Kidney glomerular epithelial cell (primary cell): ENCODE measurements at places on chromosomes 12 and 14.

GRCh38 chr12:54296393-54297099 lies 4.3 kb downstream of the NFE2 start:
- no peak for DNase-seq

GRCh38 chr12:96218989-96219678 lies 25.0 kb downstream of the ELK3 start:
- DNase-seq: no peak

- DNase-seq: no peak
Observed at GRCh38 chr14:75896341-75896740, 85.5 kb downstream of the TGFB3 start.

DNA sequence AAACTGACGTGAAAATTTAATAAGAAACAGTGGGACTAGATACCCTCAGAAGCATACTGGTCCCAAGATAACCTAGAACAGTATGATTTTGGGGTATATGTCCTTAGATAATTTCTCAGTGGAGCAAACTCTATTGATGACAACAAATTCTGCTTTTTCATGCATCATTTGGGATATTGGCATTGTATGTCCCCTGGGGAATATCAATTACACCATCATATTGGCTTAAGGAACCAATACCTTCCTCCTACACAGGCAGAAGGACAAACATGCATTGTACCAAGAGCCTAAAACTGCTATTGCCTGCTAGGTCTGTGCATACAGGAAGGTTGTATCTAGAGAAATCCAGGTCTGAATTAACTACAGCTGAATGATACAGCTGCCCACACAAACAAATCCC lies 17.6 kb upstream of the CDH24 start:
- DNase-seq: no peak

DNA sequence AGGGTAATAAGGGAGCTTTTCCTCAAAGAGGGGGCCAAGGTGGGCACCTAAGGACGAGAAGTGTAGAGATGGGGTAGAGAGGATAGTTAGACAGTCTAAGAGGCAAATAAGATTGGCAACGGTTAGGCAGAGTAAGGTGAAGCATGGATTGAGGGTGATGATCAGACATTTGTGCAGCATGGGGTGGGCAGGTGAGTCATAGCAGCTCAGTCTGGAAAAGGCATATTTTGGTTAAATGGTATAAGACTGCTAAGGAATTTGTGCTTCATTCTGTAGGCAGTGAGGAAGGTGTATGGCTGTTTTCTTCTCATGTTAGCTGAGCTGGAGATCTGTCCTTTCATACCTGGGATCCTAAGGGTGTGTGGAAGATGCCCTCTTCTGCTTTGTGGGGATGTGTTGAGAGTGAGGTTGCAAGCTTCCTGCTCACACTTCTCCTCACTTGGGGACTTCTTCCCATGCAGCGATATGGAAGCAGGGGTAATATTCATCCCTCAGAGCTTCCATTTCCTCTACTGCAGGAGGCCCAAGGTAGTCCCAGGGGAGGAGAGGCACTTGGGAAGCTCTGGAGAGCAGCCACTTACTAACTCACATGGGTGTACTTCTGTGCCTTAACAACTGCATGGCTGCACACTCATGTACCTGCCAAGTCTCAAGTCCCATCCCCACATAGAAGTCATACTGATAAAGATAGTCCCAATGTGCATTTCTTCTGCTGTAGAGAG lies 28.9 kb downstream of the GSG1 start:
- DNase-seq: no peak

GRCh38 chr12:92146497-92147224 lies 1.0 kb upstream of the BTG1 start:
- no peak for DNase-seq

GRCh38 chr12:39300799-39301198 lies 142.1 kb downstream of the KIF21A start:
- DNase-seq: no peak

- DNase-seq: peak; percentile 19
Observed at GRCh38 chr14:24556756-24557155, 19.3 kb downstream of the CTSG start.

- DNase-seq: no peak
Observed at GRCh38 chr14:34023824-34024767, 73.2 kb upstream of the EGLN3 start.

- DNase-seq: no peak
Observed at GRCh38 chr12:110590806-110591326, 7.7 kb upstream of the PPTC7 start.

- DNase-seq: peak; percentile 13
Observed at GRCh38 chr12:26128168-26128567, 3.3 kb upstream of the BHLHE41 start.

DNA sequence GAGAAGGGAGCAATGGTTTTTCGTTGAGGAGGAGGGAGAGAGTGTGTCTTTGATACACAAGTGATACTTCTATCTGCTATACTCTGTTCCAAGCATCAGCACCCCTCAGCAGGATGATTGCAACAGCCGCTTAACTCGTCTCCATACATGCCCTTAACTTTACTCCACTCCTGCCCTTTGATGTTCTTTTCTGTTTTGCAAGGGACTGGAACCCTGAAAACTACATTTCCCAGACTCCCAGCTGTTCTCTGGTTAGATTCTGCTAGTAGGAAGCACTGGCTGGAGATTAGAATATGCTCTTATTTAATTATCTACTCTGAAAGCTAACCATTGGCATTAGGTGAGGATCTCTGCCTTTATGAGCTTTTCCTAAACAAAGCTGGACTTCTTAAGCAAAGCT lies 23.5 kb upstream of the CRADD start:
- no peak for DNase-seq

DNA sequence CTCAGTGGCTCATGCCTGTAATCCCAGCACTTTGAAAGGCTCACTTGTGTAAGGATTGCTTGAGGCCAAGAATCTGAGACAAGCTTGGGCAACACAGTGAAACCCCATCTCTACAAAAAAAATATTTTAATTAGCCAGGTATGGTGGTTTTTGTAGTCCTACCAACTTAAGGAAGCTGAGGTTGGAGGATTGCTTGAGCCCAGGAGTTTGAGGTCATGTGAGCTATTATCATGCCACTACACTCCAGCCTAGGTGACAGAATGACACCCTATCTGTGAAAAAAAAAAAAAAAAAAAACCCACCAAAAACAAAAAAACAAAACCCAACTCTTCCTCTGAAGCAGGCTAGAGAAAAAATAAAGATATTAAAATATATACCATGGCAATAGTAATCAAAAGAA lies 41.2 kb downstream of the TMEM116 start:
- DNase-seq: no peak

DNA sequence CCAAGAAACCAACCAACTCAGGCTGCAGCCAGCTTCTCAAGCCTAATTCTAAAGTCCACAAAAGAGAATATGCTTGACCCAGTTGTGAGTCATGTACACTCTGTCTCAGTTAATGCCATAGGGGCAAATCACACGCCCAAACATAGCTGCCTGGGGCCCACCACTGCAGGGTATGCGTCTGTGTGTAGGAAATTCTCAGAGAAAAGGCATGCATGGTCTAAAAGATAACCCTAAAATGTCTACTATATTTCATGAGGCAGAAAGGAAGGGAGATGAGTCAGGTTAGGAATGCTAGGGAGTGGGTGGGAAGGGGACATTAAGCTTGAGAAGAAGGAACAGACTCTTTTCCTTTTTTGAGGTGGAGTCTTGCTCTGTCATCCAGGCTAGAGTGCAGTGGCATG lies 22.3 kb upstream of the SPTLC2 start:
- peak; percentile 79 for DNase-seq

GRCh38 chr12:11622876-11623281 lies 26.6 kb upstream of the ETV6 start:
- no peak for DNase-seq

DNA sequence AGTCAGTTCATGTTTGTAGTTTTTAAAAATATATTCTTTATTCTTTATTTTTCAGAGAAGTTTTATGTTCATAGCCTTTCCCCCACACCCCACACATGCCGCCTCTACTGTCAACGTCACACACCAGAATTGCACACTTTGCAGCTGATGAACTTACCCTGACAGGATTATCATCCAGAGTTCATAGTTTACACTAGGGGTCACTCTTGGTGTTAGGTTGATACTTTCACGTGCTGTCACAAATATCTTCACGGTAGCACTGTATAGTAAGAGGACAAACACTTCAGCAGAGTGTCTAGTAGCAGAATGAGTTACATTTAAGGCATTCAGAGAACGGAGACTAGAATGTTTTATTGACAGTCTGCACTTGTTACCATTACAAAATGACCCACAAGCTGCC lies 5.1 kb downstream of the DPPA3 start:
- no peak for DNase-seq

GRCh38 chr12:104272938-104273337 lies 30.6 kb upstream of the EID3 start:
- no peak for DNase-seq

DNA sequence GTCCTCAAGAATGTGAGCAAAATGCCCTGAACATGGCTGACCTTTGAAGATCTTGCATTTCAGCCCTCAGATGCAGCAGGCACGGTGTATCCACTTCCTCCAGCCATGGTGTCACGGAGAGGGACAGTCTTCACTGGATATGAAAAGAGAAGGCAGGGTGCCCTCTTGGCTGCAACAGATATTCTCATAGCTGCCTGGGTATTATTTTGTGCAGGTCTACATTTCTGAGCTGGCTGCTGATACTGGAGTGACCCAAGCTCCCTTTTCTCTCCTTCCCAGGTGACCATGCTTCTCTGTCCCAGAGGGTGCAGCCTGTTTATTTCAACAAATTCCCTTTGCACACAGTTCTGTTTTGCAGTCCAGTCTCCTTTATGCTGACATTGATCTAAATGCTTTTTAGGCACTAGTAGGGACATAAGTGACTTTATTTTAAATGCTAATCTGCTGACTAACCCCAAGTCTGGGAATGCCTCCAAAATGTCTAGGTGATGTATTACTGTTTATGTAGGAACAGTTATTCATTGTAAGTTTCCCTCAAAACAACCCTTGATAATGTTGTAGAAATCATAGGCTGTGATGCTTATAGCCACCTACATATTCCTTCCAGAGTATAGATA lies 17.4 kb upstream of the PYGL start:
- DNase-seq: peak; percentile 68

DNA sequence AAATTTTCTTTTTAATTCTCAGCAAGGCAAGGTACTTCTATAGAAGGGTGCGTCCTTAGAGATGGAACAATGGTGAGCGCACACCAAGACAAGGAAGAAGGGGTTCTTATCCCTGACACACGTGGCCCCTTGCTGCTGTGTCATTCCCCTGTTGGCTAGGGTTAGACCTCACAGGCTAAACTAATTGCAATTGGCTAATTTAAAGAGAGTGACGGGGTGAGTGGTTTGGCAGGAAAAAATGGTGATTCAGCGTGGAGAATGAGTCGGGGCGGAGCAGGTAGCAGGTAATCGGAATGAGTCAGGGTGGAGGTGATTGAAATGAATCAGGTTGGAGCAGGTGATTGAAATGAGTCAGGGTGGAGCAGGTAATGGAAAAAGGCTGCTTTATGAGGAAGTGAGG lies 36.3 kb upstream of the HECTD1 start:
- DNase-seq: no peak

DNA sequence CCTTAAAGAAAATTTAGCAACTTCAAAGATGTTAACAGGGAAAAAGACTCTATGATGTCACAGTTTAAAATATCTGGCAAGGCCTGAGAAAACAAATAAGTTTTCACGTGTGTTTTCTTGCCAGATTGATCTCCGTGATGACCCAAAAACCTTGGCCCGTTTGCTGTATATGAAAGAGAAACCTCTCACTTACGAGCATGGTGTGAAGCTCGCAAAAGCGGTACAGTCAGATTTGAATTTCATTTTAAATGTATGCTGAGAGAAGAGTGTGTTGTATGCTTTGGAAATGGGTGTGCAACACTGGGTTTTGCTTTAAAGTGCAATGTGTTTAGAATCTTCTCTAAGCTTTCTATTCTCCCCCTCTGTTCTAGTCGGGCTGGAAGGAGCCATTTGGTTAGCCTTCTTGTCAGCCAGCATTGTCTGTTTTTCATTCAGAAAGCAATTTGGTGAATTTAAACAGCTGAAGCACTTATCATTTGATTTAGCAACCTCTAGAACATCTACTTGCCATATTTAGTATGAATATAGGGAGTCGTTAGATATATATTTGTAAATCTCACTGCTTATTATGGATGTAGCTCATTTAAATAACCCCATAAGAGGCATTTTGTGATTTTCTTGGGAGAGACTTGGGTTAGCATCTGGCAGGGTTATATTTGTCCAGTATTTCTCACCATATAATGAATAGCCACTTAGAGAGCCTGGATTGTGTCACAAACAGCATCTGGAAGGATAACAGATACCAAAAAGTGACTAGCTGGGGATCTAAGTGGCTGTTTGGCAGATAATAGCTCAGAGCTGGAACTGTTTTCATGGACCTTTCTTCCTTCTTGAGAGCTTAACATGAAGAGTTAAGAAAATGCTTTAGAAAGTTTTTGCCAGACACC lies 35.5 kb downstream of the GPHB5 start:
- DNase-seq: no peak

DNA sequence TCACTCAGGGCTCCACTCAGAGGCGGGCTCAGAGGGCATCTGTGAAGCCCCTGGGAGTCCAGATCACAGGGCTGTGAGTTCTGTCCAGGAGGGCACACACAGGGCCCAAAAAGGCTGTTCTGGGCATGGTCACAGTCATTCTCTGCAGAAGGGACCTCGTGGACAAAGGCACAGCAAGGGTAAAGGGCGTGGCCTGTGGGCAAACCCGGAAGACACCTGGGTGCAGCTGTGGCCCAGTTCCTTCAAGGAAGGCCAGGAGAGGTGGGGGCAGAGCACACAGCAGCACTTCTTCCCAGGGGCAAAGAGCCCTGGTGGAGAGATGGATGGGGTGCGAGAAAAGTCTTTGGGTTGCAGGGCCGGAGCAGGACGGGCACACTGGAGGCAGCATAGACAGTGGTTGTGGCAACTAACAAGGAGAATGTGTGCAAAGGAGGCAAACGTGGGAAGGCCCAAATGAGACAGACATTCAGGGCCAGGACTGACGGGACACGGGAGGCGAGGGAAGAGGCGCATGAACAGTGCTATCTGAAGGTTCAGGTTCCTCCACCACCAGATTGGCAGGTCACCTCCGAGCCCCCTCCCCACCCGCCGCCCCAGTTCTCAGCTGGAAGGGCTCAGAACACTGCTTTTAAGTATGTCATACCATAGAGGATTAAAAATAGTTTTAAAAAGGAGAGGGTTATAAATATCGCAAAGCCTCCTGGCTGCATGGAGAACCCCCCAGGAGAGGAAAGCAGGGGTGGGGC lies 8.9 kb downstream of the CLMN start:
- DNase-seq: no peak

DNA sequence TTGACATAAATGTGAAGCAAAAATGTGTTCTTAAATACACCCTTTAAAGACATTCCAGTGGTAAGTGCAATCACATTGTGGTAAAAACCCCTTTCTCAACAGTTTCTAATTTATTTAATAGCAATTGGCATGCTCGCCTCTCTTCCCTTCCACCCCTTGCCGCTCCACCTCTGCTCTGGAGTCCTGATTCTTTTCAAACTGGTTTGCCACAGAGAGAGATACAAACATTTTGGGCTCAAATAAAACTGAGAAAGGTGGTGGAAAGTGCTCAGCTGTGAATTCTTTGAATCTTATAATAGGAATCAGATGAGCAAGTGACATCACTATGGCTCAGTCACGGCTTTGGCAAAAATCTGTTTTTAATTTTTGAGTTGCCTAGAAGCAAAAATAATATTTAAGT lies 993.9 kb downstream of the GALC start:
- no peak for DNase-seq

GRCh38 chr14:94123296-94123695 lies 6.1 kb downstream of the IFI27L2 start:
- DNase-seq: no peak
